ENCODE measurements at places on chromosomes 1 and 21.

GRCh38 chr1:75723989-75724471 is 479 bp upstream of the ACADM start:
- DNase-seq: peak; percentile 67

- DNase-seq: no peak
Measured at GRCh38 chr1:152107031-152107983, 7.9 kb downstream of the TCHH start.

DNA sequence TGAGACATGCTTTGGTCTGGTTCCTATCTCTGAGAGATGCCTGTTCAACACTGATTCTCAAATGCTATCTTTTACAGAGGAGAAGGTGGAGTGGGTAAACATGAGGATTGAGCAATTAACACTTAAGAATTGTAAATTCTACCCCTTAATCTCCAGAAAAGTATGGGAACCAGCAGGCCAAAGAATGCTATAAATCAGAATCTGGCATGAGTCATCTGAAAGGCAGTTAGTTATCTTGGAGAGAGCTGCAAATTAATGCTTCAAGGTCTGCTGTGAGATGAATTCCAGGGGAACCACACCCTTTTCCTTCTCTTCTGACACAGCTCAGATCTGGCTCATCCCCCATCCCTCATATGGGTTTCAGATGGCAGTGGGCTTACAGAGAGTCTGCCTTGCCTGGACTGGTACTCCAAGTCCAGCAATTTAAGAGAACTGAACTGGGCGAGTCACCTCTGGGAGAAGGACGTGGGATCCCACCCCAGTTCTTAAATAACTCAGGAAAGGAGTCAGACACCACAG is 5.2 kb downstream of the S100A10 start:
- DNase-seq: no peak

- DNase-seq: no peak
Measured at GRCh38 chr1:19113697-19114092, 96.4 kb downstream of the UBR4 start.

DNA sequence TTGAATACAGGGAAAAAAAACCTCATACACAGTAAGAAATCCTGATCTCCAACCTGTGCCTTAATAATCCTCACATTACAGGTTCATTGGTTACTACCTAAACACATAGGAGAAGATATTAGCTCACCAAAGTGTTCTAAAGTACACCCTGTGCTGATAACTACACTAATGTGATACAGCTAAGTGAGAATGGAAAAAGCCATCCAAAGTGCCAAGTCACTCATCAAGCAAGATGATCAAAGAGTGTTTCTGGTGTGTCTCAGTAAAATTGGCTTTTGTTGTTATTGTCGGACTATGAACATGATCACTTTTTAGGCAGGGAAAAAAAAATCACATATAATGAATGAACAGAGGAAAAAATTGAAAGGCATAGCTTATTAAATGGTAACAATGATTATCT is 31.4 kb downstream of the EPS15 start:
- no peak for DNase-seq

DNA sequence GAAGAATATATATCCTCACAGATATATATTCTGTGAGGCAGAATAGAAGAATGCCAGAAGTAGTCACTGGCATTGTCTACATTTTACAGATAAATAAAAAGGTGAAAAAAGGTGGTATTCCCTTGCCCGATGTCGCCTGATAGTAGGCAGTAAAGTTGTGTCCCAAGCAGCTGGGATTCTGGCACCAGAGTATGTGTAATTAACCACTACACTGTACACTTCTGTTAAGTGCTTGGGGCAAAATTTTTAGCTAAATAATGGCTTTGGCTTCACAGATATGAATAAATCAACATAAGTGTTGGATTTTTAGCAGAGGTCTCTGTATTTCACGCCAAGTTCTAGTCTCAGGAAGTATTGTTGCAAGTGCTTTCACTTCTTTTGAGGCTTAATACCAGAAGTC is 13.3 kb upstream of the CASQ2 start:
- DNase-seq: no peak
